ENCODE measurements at places on chromosomes 2 and 18.

DNA sequence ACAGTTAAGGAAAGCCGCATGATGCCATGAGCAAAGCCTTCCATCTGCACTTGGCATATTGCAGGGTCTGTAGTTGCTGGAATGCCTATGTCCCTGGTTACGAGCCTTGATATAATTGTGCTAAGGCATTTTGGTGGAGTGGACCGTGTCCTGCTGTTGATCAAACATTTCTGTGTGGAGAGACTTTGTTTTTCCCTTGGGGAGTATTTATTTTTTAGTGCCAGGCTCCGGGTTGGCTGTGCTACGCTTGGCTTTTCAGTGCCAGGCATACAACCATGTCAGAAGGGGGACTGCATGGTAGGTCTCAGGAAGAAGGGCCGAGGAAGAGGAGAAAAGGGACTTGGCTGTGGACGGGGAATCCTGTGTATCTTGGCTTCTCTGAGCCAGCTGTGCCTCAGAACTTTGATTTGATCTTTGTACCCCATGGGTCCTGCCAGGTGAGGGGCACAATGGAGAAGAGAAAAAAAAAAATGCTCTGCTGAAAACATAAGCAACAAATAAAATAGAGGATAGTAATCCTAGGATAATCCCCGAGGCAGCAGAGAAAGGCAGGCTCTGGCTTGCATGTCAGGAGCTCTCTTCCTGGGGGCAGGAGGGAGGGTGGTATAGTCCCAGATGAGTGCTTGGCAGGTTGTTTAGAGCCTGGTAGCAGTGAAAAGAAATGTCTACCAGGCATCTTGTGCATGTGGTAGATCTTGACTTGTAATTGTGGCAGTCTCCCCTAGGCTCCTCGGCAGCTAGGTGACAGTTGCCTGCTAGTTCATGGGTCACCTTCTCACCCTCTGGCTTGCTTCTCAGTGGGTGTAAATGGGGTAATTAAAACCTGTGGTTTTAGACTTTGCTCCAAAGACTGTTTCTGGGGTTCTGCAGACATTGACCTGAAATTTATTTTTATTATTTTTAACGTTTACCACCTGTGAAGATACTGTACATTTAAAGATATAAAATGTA is 233.0 kb downstream of the NEDD4L start:
- no peak for DNase-seq

DNA sequence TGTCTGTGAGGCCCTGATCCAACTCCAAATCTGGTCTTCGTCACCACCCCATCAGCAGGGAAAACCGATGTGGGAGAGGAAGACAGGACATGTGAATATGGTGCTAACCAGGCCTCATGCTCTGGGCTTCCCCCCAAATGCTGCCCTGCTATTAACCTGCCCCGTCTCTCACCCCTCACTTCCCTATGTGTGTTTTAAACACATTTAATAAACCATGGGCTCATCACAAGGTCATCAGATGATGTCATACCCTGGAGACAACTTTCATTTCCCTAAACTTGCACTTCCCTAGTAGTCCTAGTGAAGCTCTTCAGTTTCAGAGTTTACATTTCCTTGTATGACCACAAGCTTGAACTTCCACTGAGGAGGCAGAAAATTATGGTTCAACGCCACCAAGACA is 49.9 kb downstream of the CD8B2 start:
- DNase-seq: no peak

DNA sequence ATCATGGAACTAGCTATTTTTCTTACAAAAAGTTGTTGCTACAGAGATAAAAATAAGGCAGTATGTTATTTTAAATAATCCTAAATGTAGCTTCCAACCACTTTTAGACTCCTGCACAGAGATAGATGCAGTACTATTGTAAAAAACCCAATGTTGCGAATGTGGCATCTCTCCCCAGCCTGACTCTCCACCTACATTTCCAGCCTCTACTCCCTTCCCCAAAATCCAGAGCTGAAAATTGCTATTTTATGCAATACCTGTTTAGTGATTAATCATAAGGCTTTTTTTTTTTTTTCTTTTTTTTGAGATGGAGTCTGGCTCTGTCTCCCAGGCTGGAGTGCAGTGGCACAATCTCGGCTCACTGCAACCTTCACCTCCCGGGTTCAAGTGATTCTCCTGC is 39.4 kb downstream of the SPRED2 start:
- DNase-seq: no peak

GRCh38 chr2:133369901-133370658 is 198.2 kb downstream of the NCKAP5 start:
- DNase-seq: no peak

DNA sequence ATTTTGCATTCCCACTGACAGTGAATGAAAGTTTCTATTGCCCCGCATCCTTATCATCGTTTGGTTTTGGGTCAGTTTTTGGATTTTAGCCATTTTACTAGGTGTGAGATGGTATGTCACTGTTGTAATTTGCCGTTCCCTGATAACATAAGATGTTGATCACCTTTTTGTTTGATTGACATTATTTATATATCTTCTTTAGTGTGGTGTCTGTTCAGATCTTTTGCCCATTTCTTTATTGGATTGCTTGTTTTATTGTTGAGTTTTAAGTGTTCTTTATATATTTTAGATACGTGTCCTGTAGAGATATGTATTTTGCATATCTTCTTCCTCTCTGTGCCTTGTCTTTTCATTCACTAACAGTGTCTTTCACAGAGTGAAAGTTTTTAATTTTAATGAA is 55.3 kb downstream of the EPC2 start:
- no peak for DNase-seq

DNA sequence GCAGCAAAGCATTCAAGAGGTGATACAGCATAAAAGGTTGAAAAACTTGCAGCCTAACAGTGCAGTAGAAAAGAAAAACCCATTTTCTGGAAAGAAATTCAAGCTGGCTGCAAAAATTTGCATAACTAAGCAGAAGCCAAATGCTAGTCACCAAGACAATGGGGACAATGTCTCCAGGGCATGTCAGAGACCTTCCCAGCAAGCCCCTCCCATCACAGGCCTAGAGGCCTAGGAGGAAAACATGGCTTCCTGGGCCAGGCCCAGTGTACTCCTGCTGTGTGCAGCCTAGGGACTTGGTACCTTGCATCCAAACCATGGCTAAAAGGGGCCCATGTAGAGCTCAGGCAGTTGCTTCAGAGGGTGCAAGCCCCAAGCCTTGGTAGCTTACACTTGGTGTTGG is 405.1 kb upstream of the CYRIA start:
- no peak for DNase-seq

- DNase-seq: no peak
These were observed 13.4 kb downstream of the CERS6 start for GRCh38 chr2:168469281-168469988.

GRCh38 chr2:29522951-29523669 is 398.3 kb downstream of the ALK start:
- peak; percentile 71 for DNase-seq

- peak; percentile 71 for DNase-seq
These were observed 229.4 kb downstream of the ZNF516 start for GRCh38 chr18:76265497-76266235.

- DNase-seq: no peak
These were observed 35.5 kb downstream of the DDX18 start for GRCh38 chr2:117850015-117850414.

GRCh38 chr2:100451092-100451491 is 19.2 kb upstream of the NMS start:
- no peak for DNase-seq

GRCh38 chr2:217915706-217916105 is 87.1 kb downstream of the TNS1 start:
- DNase-seq: no peak

GRCh38 chr2:237143118-237143517 is 57.4 kb downstream of the COPS8 start:
- DNase-seq: no peak

DNA sequence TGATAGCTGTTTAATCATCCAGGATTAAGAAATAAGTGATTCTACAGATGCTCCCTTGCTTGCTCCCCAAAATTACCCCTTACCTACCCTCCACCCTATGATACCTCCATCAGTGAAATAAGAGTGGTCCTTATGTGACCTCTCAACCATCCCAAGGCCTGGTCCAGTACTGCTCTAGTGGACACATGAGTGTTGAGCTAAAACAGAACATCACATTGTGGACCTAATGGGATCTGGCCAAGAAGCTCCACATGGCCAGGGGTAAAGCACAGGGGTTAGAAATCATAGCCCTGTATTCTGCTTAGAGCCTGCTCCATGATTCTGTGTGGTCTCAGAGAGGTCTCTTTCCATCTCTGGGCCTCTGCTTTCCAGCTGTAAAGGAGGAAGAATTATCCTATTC is 355.6 kb downstream of the TNS1 start:
- DNase-seq: no peak

GRCh38 chr2:157438863-157439823 is 4.7 kb downstream of the CYTIP start:
- DNase-seq: peak; percentile 23

DNA sequence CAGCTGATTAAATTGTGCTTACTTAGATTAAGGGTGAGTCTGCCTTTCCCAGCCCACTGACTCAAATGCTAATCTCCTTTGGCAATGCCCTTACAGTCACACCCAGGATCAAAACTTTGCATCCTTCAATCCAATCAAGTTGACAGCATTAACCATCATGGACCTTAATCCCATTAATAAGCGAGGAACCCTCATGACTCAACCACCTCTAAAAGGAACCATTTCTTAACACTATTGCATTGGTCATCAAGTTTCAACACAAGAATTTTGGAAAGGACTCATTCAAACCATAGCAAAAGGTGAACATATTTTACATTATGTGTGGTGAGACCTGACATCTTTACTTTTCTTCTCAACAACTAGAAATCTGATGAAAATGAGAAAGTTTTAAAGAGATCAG is 187.0 kb downstream of the OSR1 start:
- DNase-seq: no peak

- no peak for DNase-seq
These were observed 165.1 kb downstream of the ZNF521 start for GRCh38 chr18:25186871-25187270.

DNA sequence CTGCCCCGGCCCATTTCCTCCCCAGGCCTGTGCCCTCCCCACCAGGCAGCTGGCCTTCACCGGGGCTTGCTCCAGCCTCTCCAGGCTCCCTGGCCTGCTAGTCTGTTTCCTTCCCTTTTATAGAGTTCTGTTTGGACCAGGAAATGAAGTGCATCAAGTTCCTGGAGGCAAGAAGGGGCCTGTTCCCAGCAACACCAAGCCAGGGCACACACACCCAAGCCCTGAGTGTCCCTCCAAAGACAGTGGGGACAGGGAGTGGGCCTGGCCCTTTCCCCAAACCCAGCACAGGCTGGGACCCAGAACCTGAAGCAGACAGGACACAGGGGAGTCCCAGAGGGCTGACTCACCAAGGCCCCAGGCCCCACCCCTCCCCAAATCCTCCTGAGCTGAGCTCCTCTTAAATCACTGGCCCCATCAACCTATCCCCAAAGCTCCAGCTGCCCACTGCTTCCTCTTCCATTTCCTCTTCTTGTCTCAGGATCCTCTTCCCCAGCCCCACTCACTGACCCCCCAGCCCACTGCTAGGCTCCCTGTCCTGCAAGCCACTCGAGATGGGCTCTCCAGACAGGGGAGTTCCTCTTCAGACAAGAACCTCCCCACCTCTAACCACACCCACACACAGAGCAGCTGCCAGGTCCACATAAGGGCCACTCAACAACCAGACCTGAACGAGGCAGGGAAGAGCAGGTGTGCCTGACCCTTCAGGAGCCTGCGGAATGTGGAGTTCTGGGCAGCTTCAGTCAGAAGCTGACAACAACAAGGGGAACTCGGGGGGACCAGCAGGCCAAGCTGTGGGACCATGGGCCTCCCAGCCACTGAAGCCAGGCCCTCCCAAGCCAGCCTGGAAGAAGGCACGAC is 74.2 kb downstream of the TNS1 start:
- DNase-seq: no peak

DNA sequence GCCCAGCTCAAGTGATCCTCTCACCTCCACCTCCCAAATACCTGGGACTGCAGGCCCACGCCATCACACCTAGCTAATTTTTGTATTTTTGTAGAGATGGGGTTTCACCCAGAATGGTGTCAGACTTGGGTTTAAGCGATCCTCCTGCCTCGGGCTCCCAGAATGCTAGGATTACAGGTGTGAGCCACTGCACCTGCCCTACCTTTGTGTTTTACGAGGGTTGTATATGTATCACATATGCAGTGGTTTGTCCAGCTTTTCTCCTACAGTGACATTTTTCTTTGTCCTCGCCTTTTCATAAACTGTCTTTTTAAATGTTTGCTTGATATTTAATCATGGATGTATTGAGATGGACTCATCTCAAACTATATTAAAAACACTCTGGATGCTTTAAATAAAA is 38.5 kb downstream of the AGAP1 start:
- DNase-seq: no peak

GRCh38 chr2:239567786-239568185 is 167.0 kb upstream of the HDAC4 start:
- no peak for DNase-seq

DNA sequence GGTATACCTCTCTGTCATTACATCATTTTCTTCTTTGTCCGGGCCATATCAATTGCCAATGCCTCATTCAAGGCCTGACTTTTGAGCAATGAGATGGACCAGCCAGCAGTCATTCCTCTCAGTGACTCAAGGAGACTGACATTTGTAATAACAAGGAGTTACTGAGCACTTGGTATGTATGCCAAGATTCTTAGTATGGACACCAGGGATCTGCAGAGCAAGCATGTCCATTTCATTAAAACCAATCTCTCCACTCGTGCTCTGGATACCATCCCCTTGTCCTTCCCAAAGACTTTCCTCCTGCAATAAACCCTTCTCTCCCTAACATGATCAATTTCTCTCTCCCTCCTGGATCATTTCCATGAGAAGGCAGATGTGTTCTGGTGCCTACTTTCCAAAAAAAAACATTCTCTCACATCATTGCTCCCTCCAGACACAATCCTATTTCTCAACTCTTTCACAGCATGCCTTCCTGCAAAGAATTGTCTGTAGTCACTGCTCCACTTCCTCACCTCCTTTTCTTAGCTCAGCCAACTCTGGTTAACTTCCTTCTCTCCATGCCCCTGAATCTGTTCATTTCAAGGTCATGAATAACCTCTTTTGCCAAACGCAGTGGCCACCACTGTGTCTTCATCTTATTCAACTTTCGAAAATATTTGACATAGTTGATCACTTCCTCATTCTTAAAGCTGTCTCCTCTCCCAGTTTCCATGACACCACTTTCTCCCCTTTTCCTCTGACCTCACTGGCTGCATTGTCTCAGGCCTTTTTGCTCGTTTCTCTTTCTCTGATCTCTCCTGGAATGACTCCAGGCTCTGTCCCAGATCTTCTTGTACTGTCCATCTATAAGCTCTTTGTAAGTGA is 102.8 kb upstream of the CYP1B1 start:
- peak; percentile 91 for DNase-seq

DNA sequence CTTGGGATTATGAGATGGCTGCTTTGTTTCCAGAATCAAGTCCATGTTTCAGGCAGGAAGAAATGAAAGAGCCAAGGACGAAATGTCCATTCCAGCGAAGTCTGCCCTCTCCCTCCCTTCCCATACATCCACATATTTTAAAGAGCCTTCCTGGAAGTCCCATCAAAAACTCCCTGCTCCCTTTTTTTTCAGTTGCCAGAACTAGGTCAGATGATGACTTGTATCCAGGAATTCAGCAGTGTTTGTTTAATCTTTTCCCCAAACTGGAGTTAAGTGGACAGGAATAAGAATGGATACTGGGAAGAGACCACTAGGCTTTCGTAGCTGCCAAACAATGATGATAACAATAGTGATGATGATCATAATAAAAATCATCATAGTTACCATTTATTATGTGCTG is 198.7 kb downstream of the MEIS1 start:
- no peak for DNase-seq
